Posterior cingulate gyrus (tissue), 11 donors: ENCODE measurements at places on chromosomes 5 and 9.

DNA sequence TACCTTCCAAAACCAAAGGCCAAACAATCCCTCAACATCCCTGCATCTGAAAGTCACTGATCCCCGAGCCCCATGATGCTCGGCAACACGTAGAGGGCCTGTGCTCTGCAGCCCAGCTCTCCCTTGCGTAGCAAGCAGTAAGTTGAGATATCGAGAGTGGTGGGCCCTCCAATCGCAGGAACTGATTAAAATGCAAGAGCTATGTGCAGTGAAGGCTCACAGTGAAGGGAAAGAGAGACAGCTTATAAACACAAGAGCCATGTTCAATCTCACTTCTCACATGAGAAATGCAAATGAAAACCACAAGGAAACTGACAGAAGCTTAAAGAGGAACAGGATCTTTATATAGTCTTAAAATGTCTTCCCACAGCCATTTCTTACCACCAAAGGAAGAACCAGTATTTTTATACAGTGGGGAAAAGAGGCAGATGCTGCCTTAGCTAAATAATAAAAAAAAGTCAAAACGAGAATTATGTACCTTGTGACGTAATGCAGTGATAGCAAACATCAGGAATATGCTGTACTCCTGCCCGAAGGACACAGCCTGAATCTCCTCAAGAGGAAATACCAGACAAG lies 24.6 kb downstream of the TTF1 start:
- no peak for DNase-seq

DNA sequence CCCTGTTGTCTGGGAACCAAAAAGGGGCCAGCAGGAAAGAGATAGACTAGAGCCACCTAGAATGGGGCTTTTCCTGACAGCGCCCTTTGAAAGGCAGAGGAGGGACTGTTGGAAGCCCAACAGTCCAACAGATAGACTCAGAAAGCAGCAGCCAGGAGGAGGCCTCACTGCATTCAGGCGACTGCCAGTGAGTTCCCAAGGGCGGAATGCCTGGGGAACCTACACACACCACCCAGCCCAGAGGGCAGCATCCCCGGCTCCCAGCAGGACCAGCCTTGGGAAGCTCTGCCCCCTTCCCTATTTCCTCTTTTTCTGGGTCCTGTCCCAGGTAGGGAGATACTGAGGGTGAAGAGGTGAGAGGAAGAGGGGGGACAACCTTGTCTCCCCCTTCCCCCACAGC lies 192.4 kb upstream of the KLF4 start:
- no peak for DNase-seq

DNA sequence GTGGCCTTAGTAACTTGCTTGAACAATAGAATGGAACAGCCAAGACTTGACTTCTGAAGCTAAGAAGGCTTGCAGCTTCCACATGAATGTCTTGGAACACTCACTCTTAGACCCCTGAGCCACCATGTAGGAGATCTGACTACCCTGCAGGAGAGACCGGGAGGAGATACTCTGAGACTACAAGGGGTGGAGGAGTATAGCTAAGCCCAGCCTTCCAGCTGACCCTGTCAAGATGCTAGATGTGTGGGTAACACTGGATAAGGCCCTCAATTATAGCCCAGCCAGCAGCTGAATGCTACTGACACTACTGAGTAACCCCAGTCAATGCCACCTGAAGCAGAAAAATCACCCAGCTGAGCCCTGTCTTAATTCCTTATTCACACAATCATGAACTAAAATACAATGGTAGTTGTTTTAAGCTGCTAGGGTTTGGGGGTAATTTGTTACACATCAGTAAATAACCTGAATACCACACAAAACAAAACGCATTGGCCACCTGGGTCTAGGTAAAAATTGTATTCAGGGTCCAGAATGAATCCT lies 180.9 kb downstream of the FSTL4 start:
- DNase-seq: no peak

DNA sequence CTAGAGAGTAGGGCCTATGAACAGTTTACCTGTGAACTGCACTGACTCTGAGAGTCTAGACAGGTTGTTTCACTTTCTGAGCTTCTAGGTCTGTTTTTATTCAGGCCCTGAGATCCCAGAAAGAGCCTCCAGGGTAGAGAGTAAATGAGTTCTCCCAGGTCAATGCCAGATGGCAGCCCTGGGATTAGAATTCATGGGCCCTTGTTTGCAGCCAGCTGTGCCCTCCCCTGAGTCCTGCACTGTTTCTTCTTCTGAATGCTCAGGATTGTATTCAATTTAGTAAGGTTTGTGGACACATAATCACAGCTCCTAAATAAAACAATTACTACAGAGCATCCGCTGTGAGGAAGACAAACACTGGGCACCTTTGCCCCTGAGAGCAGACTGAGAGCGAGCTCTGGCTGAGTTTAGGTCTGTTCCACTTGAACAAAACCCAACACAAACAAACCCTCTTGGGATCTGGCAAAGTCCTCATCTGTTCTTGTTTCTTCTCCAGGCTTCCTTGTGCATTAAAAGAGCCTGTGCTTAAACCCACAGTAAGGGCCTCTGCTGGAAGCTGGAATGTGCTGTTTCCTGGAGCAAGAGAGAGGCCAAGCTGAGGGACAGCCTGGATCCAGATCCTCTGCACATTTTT lies 29.9 kb downstream of the FAM219A start:
- no peak for DNase-seq

DNA sequence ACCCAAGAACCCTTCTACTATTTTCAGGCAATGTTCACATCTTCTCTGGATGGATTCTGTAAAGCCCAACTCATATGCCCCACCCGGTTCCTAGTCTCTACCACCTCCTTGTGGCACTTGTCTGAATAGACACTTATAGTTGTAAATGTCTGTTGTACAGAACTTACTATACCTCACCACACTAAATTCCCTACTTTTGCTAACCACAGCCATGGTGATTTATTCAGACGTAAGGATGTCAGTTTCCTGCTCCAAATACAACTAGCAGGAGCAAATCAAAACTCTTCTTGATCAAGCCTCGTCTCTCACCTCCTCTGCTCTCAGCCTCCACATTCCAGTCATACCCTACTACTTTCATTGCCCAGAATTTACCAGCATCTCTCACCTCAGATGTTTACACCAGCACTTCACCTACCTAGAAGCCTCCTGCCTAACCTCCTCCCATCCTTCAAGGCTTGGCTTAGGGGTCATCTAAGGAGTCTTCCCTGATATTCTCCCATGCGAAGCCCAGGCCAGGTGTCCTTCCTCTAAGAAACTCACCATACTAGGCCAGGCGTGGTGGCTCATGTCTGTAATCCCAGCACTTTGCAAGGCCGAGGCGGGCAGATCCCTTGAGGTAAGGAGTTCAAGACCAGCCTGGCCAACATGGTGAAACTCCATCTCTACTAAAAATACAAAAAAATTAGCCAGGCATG lies 75.5 kb downstream of the MAPKAP1 start:
- no peak for DNase-seq
